ENCODE measurements at places on chromosomes 2 and 18. TPM values are rescaled to one million over a fixed set of nuclear protein-coding genes. Genes with fewer than 3 reads are reported as not detected.

DNA sequence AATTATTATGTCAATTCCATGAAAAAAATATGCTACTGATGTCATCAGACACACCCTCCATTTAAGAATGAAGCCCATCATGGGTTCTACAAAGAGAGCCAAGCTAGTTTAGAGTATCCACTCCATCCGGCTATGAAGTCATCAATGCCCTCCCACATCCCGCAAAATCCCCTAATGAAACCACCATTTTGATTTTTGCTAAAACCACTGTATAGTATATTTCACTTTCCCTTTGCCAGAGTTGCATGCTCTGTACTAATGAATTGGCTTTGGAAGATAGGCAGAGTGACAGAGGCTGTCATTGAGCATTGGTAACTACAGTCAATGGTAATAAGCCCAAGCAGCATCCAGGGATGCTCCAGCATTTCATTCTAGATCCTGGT lies 118.6 kb downstream of the ANKRD44 start:
- H3K4me3 ChIP-seq: no peak overlapping the region
- no peak overlapping the region for H3K27ac ChIP-seq
- no peaks in the 10 kb centered on the region for H3K36me3 ChIP-seq
- H3K4me1 ChIP-seq: peaks cover 4% of the 10 kb centered on the region
- DNase-seq: no peak

GRCh38 chr18:48956356-48956755 lies 5.6 kb upstream of the SMAD7 start:
- H3K4me3 ChIP-seq: no peak overlapping the region
- H3K36me3 ChIP-seq: no peaks in the 10 kb centered on the region
- H3K27me3 ChIP-seq: no peaks in the 10 kb centered on the region
- peak overlapping the region; percentile 76 for H3K27ac ChIP-seq
- DNase-seq: peak; percentile 93
- peaks cover 20% of the 10 kb centered on the region for H3K4me1 ChIP-seq

DNA sequence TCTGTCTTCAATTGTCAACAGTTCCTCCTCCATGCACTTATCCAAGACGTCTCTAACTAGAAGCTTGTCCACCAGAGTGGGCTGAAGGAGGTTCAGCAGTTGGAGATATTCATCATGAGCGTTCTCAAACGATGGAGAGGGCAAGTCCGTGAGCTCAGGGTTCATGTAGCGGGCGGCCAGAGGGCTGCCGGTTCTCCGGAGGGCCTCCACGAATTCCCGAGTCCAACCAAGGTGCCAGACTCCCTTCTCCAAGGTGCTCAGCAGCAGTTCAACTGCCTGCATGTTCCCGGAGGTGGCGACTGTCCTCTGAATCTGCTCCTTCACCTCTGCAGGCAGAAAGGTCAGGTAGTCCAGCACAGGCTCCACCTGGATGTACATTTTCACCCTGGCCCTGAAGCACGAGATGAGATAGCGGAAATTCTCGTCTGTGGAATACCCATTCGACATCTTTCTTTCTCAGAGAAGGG lies 590 bp downstream of the IFIH1 start:
- no peak overlapping the region for H3K27ac ChIP-seq
- peak overlapping the region; percentile 50 for H3K4me3 ChIP-seq
- DNase-seq: no peak
- H3K27me3 ChIP-seq: peaks cover 45% of the 10 kb centered on the region
- no peaks in the 10 kb centered on the region for H3K36me3 ChIP-seq

GRCh38 chr2:237627441-237628246 lies at the start of gene LRRFIP1:
TSS of gene LRRFIP1 (plus strand) at chr2:237627587. CDS start at chr2:237627645, 58 bp downstream.
- H3K27ac ChIP-seq: peak within 1 kb of the TSS; percentile 87
- H3K36me3 ChIP-seq: no peaks in the 10 kb centered on the region
- no peaks in the 10 kb centered on the region for H3K27me3 ChIP-seq
- peak; percentile 79 for DNase-seq
- peak within 1 kb of the TSS; percentile 87 for H3K4me3 ChIP-seq

DNA sequence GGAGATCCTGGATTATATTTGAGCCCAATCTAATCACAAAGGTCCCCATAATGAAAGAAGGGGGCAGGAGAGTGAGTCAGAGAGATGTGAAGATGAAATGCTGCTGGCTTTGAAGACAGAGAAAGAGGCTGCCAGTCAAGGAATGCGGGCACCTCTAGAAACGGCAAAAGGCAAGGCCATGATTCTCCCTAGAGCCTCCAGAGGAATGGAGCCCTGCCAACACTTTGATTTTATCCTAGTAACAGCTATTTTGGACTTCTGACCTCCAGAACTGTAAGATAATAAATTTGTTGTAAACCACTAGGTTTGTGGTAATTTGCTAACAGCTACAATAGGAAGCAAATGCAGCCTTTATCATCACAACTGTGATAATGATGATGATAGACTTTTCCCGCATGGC lies 32.9 kb downstream of the LBH start:
- no peaks in the 10 kb centered on the region for H3K4me1 ChIP-seq
- H3K27ac ChIP-seq: no peak overlapping the region
- no peak overlapping the region for H3K4me3 ChIP-seq
- H3K36me3 ChIP-seq: peaks cover 9% of the 10 kb centered on the region

The CTAGE1 gene
- total RNA-seq: not detected

The IKZF2 gene
- 7.9 TPM for total RNA-seq
